ENCODE measurements at places on chromosomes 6 and 20.
A peak's percentile ranks its signal among the peaks of the same experiment; 100 is the strongest.

DNA sequence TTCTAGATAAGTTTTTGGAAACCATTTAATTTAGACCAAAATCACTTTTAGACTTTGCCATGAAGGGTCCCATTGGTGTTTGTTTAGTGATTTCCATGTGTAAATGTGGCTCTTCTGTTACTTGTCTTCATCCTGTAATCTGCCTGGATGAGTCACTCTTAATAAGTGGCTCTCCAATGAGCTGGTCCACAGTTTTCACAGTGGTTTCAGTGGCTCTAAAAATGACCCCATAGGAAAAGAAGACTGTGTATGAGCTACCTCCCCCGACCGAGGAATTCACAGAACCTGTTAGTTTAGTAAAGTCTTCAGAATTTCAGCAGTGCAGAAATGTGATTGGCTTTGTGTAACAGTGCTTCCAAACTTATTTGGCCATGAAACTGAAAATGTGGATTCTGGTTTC is 492.0 kb upstream of the MARCKS start:
- DNase-seq, result no peak

GRCh38 chr20:62237514-62237800 is 864 bp upstream of the OSBPL2 start:
- DNase-seq, result no peak

- no peak for DNase-seq
These were observed 86.2 kb upstream of the THBS2 start for GRCh38 chr6:169339731-169340309.

DNA sequence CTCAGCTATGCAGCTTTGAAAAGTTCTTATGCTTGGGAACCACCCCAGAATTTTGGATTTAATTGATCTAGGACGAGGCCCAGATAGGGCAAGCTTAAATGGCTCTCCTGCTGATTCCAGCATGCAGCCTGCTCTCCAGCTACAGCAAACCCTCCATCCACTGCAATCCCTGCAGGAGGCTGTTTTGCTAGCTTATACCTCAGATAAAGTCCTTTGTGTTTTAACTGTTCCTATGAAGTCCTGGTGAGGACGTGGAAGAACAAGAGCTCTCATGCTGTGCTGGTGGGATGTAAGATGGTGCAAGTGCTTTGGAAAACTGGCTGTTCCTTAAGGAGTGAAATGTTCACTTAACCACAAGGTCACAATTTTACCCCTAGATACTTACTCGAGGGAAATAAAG is 25.5 kb upstream of the NXT1 start:
- no peak for DNase-seq

GRCh38 chr6:169996378-169997051 is 245.1 kb downstream of the ERMARD start:
- DNase-seq, result no peak

DNA sequence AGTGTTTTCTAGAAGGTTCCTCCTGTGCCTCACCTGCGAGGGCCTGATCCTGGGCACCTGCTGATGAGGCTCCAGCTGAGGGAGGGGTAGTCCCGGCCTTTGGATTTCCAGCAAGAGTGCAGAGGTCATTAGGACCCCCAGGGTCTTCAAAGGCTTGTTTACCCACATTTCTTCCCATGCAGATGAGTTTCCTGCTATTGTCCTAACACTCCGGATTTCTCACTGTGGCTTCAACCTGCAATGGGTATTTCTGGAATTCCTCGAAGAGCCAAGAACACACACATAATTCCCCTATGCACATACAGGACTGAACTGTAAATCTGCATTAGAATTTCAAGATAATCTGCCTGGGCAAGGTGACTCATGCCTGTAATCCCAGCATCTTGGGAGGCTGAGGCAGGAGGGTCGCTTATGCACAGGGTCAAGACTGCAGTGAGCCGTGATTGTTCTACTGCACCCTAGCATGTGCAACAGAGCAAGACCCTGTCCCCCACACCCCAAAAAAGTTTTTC is 53.9 kb downstream of the ADNP start:
- no peak for DNase-seq

- DNase-seq, result peak; percentile 58
These were observed 131.7 kb upstream of the MLIP start for GRCh38 chr6:53979468-53980067.

GRCh38 chr6:161924516-161925116 is 650.8 kb upstream of the AGPAT4 start:
- DNase-seq, result no peak

DNA sequence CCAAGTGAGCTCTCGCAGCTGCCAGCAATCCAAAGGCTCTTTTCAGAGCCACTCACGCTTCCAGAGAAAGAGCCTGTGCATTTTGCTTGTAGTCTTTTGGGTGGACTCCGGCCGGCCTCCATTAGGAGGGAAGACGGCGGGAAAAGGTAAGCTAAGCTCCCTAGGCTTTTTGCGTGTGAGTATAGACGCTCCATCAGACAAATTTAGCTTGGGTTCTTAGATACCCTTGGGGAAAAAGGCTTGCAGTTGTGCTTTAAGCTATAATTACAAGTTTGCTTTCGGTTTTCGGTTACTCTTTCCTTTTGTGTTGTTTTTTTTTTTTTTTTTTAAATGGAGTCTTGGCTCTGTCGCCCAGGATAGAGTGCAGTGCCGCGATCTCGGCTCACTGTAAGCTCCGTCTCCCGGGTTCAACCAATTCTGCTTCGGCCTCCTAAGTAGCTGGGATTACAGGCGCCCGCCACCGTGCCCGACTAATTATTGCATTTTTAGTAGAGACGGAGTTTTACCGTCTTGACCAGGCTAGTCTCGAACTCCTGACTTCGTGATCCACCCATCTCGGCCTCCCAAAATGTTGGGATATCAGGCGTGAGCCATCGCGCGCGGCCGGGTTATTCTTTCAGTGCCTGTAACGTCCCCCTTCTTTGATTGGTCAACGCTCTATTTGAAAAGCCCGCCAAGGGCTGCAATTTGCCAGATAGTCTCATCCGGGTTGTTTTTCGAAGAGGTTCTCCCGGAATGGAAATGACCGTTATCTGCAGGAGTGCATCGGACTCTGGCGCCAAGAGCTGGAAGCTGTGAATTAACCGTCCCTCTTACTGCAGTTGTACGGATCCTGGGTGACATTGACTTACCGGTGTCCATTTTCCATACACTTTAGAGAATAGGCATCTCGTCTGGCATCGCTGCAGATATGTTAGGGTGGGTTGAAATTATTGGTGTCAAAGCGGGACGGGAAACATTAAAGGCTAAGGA is 18.1 kb downstream of the OR2B2 start:
- DNase-seq, result peak; percentile 97

GRCh38 chr6:148169706-148170105 is 172.9 kb upstream of the SASH1 start:
- DNase-seq, result no peak

GRCh38 chr6:32970413-32971241 is 2.2 kb downstream of the BRD2 start:
- DNase-seq, result peak; percentile 93

- DNase-seq, result no peak
These were observed 187.5 kb downstream of the BACH2 start for GRCh38 chr6:90109141-90109540.

- DNase-seq, result peak; percentile 63
These were observed 92.1 kb downstream of the POPDC3 start for GRCh38 chr6:105087571-105088211.

DNA sequence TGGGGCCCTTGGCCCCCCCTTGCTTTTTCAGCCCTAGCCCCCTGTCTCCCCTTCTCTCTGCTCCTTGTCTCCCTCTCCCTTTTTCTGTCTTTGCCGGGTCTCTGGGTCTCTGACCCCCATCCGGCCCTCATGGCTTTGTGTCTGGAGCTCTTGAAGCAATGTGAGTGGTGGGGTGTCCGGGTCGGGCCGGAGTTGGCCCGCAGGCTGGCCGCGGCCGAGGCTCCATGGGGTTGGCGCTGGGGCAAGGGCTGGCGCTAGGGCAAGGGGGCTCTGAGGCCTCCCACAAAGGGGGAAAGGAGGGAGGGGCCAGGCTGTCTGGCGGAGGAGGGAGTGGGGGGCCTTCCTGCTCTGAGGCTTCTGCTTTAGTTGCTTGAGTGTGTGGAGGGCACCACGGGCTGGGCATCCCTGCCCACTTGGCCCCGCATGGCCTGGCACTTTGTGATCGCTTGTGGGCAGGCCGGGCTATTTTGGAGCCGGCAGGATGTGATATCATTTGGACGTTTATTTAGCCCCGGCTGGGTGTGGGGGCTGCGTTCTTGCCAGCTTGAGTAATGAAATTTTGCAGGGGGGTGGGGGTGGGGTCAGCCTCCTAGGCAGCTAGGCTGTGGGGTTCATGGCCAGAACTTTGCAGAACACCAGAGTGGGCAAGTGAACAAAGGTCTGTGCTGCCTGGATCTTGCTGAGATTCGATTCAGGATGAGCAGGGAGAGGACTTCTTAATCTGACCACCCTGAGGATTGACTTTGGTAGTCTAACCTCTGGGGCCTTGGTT is 78.7 kb upstream of the MYL9 start:
- DNase-seq, result no peak

GRCh38 chr6:124487623-124488431 is 474.4 kb upstream of the RNF217 start:
- DNase-seq, result peak; percentile 69

- DNase-seq, result peak; percentile 35
These were observed 37.8 kb downstream of the HFE start for GRCh38 chr6:26124781-26125685.

- peak; percentile 33 for DNase-seq
These were observed 237.2 kb downstream of the TFAP2A start for GRCh38 chr6:10177704-10178103.

Measured in MCF 10A (cell line).